ENCODE measurements at places on chromosomes 11 and 22.

- peak; percentile 64 for DNase-seq
- H3K4me3 ChIP-seq: no peak overlapping the region
- H3K27ac ChIP-seq: no peak overlapping the region
- no peaks in the 10 kb centered on the region for H3K27me3 ChIP-seq
- no peaks in the 10 kb centered on the region for H3K4me1 ChIP-seq
Observed at GRCh38 chr11:36564376-36565030, 3.3 kb upstream of the RAG1 start.

DNA sequence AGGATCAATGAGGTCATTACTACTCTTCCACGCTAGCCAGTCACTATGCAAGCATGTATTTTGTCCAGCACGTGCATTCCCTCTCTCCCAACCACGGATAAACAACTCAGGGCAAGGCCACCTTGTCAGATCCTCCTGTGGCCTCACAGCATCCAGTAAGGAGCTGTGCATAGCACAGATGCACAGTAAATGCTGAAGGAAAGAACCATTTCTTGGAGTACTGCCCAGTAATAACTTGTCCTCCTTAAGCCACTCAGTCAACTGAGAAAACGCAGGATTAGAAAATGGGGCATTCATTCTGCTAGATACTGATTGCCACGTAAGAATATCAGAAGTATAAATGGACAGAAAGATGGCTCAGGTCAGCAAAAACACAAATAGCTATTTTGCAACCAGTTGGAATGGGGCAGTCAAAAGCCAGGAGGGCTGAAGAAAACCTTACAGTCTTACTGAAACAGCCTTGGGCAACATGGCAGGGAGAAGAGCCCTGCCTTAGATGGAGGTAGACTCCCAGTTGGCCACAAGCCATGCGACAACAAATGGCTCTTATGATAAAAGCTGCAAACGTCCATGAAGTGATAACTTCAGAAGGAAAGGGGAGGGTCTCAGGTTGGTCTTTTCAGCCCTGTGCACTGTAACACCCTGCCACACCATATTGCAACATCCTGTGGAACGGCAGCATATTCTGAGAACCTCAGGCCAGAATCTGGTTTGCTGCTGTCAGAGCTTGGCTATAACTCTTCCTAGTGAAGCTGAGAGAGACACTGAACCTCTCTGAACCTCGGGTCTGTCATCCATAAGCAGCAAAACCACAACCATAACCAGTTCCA lies 23.0 kb downstream of the PC start:
- no peak overlapping the region for H3K27ac ChIP-seq
- H3K27me3 ChIP-seq: peaks cover 27% of the 10 kb centered on the region
- no peaks in the 10 kb centered on the region for H3K4me1 ChIP-seq
- H3K4me3 ChIP-seq: no peak overlapping the region
- no peaks in the 10 kb centered on the region for H3K36me3 ChIP-seq

- no peaks in the 10 kb centered on the region for H3K27me3 ChIP-seq
- no peaks in the 10 kb centered on the region for H3K36me3 ChIP-seq
- no peak overlapping the region for H3K27ac ChIP-seq
- no peaks in the 10 kb centered on the region for H3K4me1 ChIP-seq
- no peak overlapping the region for H3K4me3 ChIP-seq
- DNase-seq: no peak
Observed at GRCh38 chr11:127619946-127620345, 619.4 kb upstream of the KIRREL3 start.

DNA sequence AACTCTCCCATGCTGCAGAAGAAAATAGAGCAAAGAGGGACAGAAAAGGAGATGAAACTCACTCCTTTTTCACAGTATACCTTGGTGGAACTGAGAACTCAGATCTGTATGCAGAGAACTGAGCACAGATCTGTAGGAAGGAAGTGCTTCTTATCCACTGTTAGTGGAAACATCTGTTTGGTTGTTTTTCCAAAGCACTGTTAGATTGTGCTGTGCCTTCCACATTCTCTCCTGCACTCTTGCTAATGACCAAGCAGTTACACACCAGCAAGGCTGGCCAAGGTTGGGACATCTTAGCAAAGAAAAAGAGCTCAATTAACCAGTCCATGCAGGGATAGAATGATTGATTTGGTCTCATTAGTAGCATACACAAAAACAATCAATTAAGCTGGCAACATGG lies 20.1 kb upstream of the SIK2 start:
- DNase-seq: no peak
- no peak overlapping the region for H3K27ac ChIP-seq
- H3K27me3 ChIP-seq: no peaks in the 10 kb centered on the region
- H3K4me3 ChIP-seq: no peak overlapping the region
- 0 out of 2 replicates have a peak, but pooled peaks cover 4% of the 10 kb centered on the region for H3K4me1 ChIP-seq

GRCh38 chr22:25070956-25071355 lies 118.4 kb downstream of the KIAA1671 start:
- H3K4me1 ChIP-seq: no peaks in the 10 kb centered on the region
- H3K27me3 ChIP-seq: peaks cover 15% of the 10 kb centered on the region
- no peaks in the 10 kb centered on the region for H3K36me3 ChIP-seq
- no peak overlapping the region for H3K4me3 ChIP-seq
- no peak for DNase-seq
- no peak overlapping the region for H3K27ac ChIP-seq

DNA sequence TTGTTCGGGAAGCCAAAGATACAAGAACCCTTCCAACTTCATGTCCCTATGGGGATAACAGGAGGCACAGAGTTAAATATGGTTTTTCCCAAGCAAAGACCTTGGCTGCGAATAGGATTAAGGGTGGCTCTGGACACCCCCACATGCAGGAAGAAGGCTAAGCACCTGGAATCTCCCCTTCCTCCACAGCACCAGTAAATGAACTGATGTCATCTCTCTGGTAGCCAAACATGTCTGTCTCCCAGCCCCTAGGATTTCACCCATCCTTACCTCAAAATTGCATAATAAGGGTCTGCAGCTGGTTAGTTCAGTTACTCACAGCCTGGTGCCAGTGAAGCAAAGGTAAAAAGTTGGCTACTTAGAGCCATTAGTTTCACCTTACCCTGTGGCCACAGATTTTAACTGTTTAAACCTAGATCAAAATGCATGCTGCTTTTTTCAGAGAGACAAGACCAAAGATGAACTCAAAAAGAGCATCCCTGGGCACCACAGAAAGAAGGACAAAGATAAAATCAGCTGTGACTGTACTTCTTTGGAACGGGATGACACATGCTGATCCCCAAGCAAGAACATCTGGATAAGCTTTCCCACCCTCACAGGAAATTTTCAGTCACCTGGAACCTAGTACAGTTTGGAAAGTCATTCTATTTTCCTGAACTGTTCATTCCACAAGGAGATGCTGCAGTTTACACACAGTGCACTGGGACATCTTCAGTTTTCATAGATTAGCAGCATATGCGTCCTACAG lies 77.2 kb upstream of the AKIP1 start:
- DNase-seq: no peak
- H3K4me1 ChIP-seq: peaks cover 8% of the 10 kb centered on the region
- no peaks in the 10 kb centered on the region for H3K27me3 ChIP-seq
- H3K36me3 ChIP-seq: no peaks in the 10 kb centered on the region

DNA sequence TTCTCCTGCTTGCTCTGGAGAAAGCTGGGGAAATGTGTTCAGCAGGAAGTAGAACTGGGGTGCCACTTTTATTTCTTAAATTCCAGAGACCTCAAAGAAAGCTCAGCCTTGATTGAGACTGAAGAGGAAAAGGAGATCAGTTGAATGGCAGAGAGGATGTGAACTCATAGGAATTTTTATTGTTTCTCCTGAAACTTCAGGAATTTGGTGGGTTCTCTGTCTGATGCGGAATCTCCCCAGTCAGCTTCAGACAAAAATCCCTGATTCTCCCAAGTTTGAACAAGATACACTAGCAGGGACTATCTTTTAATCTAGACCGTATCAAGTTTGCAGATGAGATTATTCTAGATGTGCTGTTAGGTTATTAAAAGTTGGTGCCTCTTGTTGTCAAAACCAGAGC lies 23.0 kb downstream of the EHF start:
- H3K27ac ChIP-seq: no peak overlapping the region
- no peaks in the 10 kb centered on the region for H3K4me1 ChIP-seq
- DNase-seq: no peak
- H3K36me3 ChIP-seq: no peaks in the 10 kb centered on the region
- no peak overlapping the region for H3K4me3 ChIP-seq
- no peaks in the 10 kb centered on the region for H3K27me3 ChIP-seq

DNA sequence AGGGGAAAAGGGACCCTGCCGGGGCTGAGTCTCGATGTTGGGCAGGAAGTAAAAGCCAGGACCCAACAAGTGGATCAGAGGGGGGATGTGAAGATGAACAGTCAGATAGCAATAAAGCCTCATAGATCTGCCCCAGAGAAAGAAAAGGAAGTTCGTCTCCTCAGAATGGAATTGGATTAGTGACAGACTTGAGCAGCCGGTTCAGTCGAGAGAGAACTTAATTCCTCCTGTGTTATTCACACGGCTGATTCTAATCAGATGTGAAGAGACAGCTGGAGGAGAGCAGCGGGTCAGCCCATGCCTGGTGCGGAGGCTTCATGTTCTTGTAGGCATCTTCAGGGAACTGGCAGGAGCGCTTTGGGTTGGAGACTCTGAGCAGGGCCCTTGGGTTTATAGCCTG lies 29.3 kb upstream of the CABP7 start:
- no peaks in the 10 kb centered on the region for H3K4me1 ChIP-seq
- no peaks in the 10 kb centered on the region for H3K36me3 ChIP-seq
- H3K4me3 ChIP-seq: no peak overlapping the region
- H3K27ac ChIP-seq: no peak overlapping the region
- H3K27me3 ChIP-seq: no peaks in the 10 kb centered on the region
- no peak for DNase-seq

- H3K4me3 ChIP-seq: no peak overlapping the region
- no peaks in the 10 kb centered on the region for H3K4me1 ChIP-seq
- H3K27ac ChIP-seq: no peak overlapping the region
- H3K36me3 ChIP-seq: no peaks in the 10 kb centered on the region
- DNase-seq: no peak
- H3K27me3 ChIP-seq: no peaks in the 10 kb centered on the region
Observed at GRCh38 chr11:84655712-84656111, 971.4 kb downstream of the DLG2 start.

DNA sequence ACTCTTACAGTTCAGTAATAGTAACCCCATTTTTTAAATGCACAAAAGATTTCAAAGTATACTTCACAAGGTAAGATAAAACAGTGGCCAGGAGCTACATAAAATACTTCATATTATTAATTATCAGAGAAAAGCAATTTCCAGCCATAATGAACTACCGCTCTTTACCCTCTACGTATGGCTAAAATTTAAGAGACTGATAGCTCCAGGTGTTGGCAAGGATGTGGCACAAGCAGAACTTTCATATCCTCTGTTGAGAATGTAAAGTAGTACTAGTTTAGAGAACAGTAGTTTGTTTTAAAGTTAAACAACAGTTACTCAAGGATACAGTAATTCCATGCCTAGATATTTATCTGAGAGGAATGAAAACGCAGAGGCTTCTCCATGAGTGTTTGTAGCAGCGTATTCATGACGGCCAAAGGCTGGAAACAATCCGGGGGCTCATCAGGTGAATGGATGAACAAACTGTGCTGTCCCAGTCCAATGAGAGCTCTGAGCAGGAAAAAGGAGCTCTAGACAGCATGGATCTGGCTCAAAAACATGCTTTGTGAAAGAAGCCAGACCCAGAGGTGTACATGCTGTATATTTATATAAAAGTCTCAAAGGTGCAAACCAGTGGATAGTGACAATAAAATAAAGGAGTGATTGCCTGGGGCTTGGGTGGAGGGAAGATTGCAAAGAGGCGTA lies 85.5 kb downstream of the PACS1 start:
- no peak for DNase-seq
- H3K36me3 ChIP-seq: no peaks in the 10 kb centered on the region
- peaks cover 29% of the 10 kb centered on the region for H3K4me1 ChIP-seq
- no peak overlapping the region for H3K27ac ChIP-seq

GRCh38 chr11:61800331-61801281 lies 7.9 kb downstream of the FEN1 start:
- H3K27me3 ChIP-seq: no peaks in the 10 kb centered on the region
- peaks cover 7% of the 10 kb centered on the region for H3K36me3 ChIP-seq
- no peaks in the 10 kb centered on the region for H3K4me1 ChIP-seq
- no peak overlapping the region for H3K4me3 ChIP-seq
- no peak for DNase-seq

DNA sequence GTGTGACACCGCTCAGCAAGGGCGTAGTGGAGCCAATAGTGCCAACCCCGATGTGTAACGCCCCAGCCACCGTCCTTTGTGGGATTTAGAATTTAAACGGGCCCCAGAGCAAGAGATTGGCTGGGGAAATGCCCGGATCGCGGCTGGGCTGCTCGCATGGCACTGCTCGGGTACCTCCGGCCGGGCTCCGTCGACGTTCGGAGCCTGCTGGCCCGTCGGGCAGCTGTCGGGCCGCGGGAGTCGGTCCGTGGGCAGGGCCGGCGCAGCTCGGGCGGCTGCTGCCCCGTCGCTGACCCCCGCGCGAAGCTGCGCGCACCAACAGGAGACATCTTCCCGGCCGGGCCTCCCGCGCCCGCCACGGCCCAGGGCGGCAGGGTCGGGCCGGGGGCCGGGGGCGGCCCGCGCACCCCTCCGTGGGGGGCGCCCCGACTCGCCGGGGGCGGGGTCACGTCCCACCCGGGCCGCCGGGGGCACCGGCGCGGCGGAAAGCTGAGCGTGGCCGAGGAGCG lies 1.3 kb upstream of the KDM2A start:
- no peaks in the 10 kb centered on the region for H3K27me3 ChIP-seq
- DNase-seq: no peak
- no peak overlapping the region for H3K27ac ChIP-seq
- H3K4me3 ChIP-seq: peak overlapping the region; percentile 50

GRCh38 chr11:93542811-93543229 lies 371 bp downstream of the SMCO4 start:
- H3K27ac ChIP-seq: no peak overlapping the region
- H3K4me3 ChIP-seq: peak overlapping the region; percentile 78
- peak; percentile 42 for DNase-seq
- no peaks in the 10 kb centered on the region for H3K27me3 ChIP-seq

- DNase-seq: no peak
- H3K36me3 ChIP-seq: no peaks in the 10 kb centered on the region
- no peaks in the 10 kb centered on the region for H3K4me1 ChIP-seq
- H3K27me3 ChIP-seq: no peaks in the 10 kb centered on the region
- H3K4me3 ChIP-seq: no peak overlapping the region
Observed at GRCh38 chr11:129864811-129865210, 30.6 kb downstream of the NFRKB start.

- H3K4me3 ChIP-seq: no peak overlapping the region
- no peak overlapping the region for H3K27ac ChIP-seq
- no peaks in the 10 kb centered on the region for H3K4me1 ChIP-seq
- H3K36me3 ChIP-seq: no peaks in the 10 kb centered on the region
- peaks cover 66% of the 10 kb centered on the region for H3K27me3 ChIP-seq
Observed at GRCh38 chr11:70935006-70935768, 317.2 kb downstream of the SHANK2 start.

Measured in MM.1S (cell line).